M059J (cell line): ENCODE measurements at places on chromosomes 1 and 21.

GRCh38 chr21:39429445-39429844, 16.1 kb downstream of the LCA5L start:
- no peak for DNase-seq

GRCh38 chr1:156052862-156053767, 483 bp downstream of the UBQLN4 start:
- peak; percentile 72 for DNase-seq

DNA sequence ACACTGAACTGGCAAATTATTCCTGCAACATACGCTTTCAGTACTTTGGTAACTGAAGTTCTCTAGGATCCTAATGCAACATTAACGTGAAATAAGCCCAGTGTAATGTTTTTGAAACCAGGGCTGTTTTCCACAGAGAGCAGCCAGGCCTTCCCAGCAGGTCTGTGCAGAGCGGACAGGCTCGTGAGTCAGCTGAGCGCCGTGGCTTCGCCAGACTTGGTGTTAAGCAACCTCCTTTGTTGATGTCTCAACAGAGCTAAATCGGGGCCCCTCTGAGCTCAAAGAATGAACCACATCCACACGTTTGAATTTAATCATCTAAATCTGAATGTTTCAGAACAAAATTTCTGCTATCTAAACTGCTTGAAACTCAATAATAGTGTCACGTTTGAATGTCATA, 181.8 kb upstream of the FMN2 start:
- DNase-seq, result peak; percentile 51

GRCh38 chr1:71593523-71593922, 512.7 kb upstream of the ZRANB2 start:
- no peak for DNase-seq

- no peak for DNase-seq
Measured at GRCh38 chr1:46721686-46722205, 2.8 kb upstream of the EFCAB14 start.

DNA sequence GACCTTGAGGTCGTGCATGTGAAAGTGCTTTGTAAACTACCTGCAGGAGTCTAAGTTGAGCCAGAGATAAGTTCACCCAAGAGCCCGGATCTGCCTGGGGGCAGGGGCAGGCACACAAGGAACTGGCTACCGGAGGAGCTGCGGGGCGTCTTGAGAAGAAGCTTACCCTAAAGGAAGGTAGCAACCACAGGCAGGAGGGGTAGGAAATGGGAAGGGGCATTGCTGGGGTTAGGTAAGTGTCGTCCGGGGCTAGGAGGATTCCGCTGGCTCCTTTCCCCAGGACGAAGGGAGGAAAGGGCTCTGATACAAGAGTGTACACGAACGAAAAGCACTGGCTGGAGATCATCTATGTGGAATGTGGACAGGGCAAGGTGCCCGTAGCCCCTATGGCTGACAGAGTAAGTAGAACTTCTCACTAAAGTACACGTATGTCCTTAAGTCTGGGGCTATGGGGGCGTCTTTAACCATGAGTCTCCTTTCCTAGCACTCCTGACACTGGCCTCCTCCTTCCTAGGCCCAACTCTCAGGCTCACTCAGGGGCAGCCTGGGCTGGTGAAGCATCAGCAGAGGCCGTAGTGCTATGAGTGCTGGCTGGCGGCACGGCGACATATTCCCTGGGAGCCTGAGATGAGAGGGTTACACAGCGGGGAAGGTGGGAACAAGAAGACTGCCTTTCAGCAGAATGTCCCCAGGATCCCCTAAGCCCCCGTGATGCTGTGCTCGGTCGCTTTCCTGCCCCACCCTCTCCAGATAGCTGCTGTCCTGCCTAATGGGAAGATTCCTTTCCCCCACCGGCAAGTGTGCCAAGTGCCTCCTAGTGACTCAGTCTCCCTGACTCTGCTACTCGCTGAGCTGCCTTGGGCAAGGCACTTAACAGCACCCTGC, 9.1 kb upstream of the GALNT2 start:
- DNase-seq, result no peak

- DNase-seq, result no peak
Measured at GRCh38 chr1:200174525-200175295, 147.2 kb downstream of the NR5A2 start.

DNA sequence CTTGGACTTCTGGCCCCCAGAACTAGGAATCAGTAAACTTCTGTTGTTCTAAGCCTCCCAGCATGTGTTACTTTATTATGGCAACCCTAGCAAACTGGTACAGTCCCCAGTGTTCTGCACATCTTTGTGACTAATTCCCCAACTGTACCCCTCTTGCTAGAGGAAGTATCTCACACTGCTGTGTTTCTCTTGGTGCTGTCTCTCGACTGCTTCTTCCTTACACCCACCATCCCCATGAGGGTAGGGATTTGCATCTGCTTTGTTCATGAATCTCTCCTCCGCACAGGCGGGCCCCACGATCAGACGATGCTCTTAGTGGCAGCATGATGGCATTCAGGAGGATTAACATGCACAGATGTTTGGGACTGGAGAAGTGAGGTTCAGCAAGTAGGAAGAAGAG, 46.7 kb downstream of the CLIC6 start:
- DNase-seq, result no peak
